ENCODE measurements at places on chromosomes 16 and 17.

- no peak for DNase-seq
Measured at GRCh38 chr17:82880620-82881323, 41.0 kb upstream of the ZNF750 start.

DNA sequence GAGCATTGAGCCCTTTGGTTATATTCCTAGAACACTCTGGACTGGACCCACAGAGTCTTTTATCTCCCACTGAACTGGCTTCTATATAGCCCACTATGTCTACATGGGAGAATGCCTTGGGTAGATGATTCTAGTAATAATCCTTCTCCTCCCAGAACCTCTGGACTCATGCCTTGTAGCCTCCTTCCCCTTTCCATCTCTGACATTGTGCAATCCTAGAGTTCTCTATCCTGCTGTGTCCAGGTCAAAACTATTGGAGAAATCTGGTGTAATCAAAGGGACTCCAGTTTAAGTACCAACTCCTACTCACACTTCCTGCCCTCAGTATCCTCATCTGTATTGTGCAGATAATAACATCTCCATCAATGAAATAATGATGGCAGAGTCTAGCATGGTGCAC, 9.1 kb downstream of the RCVRN start:
- no peak for DNase-seq

DNA sequence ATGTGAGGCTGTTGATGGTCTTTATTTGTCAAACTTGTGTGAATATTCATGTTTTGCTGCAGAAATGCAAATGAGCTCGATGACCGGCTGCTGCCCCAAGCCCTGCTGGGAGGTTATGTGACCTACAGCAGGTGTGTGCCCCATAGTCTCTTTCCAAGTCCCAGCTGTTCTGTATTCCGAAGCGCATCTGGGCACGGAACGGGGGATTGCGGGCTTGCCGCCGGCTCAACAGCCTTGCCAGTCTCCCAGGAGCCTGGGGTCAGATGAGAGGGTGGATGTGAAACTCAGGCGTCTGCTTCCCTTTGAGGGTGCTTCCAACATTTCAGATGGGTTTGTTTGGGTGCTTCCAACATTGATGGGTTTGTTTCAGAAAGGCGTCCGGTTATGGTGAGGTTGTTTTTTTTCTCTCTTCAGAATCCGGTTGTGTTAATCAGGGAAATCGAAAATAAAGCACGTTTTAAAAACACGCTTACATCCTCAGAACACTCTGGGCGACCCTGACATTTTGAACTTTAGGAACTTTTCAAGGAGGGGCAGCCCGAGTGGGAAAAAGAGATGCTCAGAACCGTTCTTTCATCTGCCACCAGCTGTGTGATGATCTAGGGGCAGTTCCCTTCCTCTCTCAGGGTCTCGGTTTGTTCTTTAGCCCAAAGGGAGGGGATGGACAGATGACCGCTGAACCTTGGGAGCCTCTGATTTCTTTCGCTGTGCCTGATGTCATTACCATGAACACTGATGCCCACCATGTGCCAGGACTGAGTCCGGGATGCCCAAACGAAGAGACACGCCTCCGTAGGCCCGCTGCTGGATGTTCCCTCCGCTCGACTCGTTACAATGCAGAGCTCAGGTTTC, 47.8 kb upstream of the AMZ2 start:
- no peak for DNase-seq

- no peak for DNase-seq
Measured at GRCh38 chr16:27498916-27499658, 50.6 kb downstream of the GTF3C1 start.

DNA sequence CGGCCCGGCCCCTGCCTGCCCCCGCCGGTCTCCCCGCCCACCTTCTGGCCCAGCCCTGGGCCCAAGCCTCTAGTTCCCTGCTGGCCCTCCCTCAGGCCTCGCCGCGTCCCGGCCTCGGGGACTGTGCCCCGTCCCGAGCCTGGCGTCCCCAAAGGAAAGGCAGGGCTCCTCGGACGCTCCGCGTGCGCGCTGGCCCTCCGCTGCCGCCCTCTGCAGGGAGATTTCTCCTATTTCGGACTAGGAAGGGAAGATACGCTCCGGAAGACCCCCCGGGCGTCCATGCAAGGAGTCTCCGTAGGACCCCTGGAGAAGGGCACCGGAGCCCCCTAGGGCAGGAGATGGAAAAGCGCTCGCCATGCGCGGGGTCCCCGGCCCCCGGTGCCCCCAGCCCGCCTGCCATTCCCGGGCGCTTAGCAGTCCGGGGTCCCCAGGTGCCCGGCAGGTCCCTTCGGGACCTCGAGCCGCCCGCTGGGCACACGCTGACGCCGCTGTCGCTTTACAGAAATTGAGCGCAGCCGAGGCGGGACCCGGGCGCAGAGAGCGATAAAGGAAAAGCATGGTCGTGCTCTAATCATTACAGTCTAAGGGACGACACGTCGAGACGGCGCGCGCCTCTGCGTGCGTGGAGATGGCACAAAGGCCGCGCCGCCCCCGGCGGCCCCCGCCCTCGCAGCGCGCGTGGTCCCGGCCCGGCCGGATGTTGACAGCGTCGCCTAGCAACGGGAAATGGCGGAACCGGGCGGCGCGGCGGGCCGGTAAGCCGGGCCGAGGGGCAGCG, at the start of gene CCDC40:
Gene CCDC40 (plus strand): TSS at position 706 of the 778 bp plus-strand sequence. CDS start 21 bp downstream, at position 727.
- DNase-seq = peak; percentile 58

DNA sequence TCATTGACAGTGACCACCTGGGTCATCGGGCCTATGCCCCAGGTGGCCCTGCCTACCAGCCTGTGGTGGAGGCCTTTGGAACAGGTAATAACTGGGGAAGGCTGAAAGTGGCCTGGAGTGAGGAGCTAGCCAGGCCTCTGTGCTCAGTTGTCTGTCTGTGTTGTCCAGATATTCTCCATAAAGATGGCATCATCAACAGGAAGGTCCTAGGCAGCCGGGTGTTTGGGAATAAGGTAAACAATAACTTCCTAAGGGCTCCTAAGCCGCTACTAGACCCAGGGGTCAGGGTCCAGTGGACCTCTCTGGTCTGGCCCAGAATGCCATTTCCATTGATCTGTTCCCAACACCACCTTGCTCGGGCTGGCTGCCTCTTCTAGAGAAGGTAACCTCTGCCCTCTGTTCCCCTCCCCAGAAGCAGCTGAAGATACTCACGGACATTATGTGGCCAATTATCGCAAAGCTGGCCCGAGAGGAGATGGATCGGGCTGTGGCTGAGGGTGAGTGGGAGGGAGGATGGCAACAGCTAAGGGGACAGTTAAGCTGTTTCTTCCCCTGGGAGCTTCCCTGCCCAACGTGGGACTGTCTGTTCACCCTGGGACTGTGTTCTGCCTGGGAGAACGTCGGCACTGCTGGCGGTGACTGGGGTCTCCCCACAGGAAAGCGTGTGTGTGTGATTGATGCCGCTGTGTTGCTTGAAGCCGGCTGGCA, 1.9 kb upstream of the MLX start:
- DNase-seq = no peak

DNA sequence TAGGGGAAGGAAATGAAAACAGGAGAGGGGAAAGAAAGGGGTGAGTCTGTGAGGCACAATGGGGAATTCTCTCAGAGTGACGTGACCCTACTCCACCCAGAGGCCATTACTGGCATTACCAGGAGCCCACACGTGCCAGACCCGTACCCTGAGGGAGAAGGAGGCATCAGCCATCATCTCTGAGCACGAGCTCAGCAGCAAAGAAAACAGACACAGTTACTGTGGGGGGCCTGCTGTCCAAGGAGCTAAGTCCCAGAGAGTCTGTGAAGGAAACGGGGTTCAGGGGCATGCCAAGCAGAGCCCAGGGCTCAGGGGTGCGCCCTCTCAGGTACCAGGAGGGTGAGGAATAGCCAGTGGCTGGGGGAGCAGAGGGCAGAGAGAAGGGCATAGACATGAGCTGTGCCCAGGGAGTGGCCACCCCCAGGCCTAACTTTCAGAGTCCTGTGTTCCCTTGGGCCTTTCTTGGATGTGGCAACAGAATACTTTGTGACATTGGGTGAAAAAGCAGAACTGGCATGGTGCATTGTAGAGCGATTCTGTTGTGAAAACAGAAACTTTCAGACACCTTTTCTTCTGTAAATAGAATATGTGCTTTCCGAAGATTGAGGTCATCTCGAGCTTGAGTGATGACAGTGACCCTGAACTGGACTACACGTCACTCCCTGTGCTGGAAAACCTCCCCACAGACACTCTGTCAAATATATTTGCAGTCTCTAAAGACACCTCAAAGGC, 11.3 kb downstream of the TAF1C start:
- DNase-seq = no peak

DNA sequence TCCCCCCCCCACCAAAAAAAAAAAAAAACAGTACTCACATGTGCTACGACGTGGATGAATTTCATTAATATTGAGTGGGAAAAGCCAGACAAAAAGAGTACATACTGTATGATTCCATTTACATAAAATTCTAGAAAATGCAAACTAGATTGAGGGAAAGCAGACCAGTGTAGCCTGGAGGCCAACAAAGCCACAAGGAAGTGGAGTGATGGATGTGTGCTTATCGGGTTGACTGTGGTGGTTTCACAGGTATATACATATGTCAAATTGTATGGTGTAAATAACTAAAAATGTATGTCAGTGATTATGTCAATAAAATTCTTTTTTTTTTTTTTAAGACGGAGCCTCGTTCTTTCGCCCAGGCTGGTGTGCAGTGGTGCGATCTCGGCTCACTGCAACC, 1.9 kb upstream of the PLD6 start:
- DNase-seq = no peak

- peak; percentile 77 for DNase-seq
Measured at GRCh38 chr17:28738680-28739384, 5.0 kb upstream of the TRAF4 start.

DNA sequence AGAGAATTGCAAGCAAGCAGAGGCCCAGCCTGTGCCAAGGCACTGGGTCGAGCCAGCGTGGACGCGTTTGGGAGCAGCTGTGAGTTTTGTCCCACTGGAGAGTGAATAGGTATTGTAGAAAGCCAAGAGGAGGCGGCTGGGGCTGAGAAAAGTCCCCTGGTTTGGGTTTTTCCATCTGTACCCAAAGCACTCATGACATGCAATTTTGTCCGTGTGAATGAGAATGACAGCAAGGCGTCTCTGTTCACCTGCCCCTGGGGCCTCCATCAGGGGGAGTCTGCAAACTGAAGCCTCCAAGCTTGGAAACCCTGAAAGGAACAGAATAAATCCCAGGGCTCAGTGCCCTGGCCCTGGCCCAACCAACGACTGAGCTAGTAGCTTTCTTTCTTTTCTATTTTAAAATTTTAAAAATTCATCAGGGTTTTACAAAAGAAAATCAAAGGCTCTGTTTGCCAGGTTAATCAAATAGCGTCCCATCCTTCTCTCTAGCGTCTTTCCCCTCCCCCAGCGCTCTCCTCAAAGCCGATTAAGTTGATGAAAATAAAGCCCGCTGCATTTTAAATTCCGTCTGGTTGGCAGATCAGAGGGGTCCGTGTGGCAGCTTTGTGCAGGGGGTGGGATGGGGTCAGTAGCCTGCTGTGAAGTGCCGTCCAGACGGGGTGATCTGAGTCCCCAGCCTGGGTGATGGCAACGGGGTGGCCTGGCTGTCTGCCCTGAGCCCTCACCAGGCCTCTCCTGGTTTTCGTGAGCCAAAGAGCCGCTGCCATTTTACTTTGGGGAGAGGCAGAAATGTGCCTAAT, 171.0 kb downstream of the KATNIP start:
- DNase-seq = no peak

- no peak for DNase-seq
Measured at GRCh38 chr16:61569028-61569427, 467.2 kb downstream of the CDH8 start.

GRCh38 chr17:12619459-12620199, 46.1 kb upstream of the MYOCD start:
- DNase-seq = no peak

GRCh38 chr16:12546918-12547607, 256.6 kb downstream of the CPPED1 start:
- DNase-seq = no peak

DNA sequence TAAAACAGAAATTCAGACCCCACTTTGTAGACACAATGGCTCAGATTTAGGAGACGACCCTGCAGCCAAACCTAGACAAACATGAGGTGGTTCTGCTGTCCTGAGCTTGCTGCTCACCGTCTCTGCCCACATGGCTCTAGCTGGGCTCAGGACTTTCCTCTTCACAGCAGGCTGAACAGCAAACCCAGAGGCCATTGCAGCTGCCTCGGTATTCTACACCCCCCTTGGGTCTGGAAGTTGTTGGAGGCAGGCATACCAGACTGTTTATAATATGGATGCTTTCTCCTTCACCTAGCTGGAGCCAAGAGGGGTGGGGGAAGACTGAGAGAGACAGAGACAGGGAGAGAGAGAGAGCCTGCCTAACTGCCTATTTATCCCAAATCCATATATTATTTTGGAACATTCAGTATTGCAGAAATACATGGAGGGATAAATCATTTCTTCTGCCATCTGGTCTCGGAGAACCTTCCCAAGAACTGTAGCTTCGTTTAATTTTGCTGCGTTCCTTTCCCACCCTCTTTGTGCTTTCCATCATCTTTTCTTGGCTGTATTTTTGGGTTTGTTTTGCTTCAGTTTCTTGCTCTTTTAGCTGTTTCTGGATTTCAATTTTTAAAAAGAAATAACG, 628.2 kb upstream of the RBFOX1 start:
- no peak for DNase-seq

- DNase-seq = no peak
Measured at GRCh38 chr16:78372277-78372676, 272.8 kb downstream of the WWOX start.

DNA sequence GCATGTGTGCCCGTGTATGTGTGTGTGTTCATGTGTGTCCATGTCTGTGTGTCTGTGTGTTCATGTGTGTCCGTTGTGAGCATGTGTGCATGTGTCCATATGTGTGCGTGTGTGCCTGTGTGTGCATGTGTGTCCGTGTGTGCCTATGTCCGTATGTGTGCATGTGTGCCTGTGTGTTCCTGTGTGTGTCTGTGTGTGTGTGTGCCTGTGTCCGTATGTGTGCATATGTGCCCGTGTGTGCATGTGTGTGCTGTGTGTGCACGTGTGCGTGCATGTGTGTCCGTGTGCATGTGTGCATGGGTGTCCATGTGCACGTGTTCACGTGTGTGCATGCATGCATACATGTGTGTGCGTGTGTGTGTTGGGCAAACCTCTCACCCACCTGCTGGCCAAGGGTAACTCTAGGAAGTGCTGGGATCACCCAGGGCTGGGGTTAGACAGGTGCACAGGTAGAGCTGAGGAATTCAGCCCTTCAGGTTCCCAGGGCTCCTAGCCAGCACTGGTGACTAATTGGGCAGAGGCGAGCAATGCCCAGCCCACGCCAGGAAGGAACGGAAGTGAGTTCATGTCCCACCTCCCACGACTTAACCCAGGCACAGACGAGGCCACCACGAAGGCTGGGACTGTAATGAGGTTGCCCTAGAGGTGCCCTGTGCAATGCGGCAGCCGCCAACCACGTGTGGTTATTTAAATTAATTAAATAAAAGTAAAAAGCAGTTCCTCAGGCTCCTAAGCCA, 8.2 kb upstream of the CSNK1D start:
- DNase-seq = no peak

GRCh38 chr17:36469733-36470132, 16.7 kb upstream of the ZNHIT3 start:
- no peak for DNase-seq
